ENCODE measurements at places on chromosomes 7 and 10. TPM values are rescaled to one million over a fixed set of nuclear protein-coding genes. Genes with fewer than 3 reads are reported as not detected.

The ZNF804B gene
- total RNA-seq, result not detected

DNA sequence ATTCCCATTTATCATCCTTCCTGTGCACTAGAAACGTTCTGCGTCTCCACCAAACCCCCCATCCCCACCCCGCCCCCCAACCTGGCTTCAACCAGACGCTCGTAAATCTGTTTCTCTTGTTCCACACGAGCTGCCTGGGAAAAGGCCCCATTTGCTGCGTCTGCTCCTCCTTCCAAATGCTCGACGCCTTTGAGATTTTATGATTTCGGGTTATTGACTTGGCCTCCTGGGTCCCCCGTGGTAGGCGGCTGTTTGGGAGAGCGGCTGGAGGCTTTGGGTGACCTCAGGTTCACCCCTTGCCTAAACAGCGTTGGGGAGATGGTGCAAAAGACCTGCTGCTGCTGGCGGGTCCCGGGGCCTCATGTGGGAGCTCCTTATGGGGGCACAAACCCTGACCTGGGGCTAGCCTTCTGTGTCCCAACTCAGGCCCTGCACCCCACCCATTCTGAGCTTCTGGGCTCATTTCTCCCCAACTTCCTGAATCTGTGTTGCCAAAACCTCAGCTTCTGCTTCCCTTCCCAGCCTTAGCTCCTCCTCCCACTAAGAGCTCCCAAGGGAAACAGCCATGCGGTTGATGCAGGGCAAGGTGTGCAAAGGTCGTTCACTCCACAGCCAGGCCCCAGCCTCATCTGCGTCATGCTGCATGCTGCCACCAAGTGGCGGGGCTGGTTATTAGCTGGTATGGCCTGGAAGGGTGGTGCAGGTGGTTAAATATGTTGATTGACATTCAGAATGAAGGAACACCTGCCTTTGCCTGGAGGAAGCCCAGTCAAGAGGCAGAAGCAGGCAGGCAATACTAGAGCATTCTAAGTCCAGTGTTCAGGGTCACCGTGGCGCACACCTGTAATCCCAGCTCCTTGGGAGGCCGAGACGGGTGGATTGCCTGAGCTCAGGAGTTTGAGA is 49.1 kb upstream of the ELN start:
- peak; percentile 71 for DNase-seq

The MACROH2A2 gene
- total RNA-seq, result not detected

The FFAR4 gene
- not detected for total RNA-seq
